ENCODE measurements at places on chromosomes 5 and 9.
A peak's percentile ranks its signal among the peaks of the same experiment; 100 is the strongest.

DNA sequence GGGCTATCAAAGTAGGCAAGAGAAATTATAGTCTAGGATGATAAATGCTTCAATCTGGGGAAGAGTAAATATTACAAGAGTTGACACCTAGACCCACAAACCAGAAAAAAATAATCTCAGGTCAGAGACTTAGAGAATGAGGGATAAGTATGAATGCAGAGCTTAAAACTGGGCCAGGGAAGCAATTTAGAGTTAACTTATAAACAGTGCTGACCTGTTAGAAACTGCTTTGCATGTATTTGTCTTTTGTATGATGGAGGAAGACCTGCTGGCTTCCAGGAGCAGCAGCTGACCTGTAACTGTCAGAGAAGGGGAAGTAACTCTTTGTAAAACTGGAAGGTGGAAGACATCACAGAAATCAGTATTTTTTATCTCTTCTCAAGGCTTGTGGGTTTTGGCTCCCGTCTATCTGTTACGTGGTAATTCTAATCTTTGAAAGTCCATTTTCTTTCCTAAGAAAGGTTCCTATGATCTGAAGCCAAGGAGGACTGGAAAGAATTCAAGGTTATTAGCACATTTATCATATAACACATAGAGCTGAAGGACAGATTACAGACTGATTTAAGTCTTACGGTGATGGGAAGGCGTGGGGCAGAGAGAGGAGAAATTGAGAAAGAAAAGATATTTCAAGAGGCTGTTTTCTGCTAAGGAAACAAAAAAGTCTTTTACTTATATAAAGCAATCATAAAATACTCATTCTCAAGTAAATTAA lies 114.7 kb upstream of the ADAMTS19 start:
- DNase-seq = no peak

DNA sequence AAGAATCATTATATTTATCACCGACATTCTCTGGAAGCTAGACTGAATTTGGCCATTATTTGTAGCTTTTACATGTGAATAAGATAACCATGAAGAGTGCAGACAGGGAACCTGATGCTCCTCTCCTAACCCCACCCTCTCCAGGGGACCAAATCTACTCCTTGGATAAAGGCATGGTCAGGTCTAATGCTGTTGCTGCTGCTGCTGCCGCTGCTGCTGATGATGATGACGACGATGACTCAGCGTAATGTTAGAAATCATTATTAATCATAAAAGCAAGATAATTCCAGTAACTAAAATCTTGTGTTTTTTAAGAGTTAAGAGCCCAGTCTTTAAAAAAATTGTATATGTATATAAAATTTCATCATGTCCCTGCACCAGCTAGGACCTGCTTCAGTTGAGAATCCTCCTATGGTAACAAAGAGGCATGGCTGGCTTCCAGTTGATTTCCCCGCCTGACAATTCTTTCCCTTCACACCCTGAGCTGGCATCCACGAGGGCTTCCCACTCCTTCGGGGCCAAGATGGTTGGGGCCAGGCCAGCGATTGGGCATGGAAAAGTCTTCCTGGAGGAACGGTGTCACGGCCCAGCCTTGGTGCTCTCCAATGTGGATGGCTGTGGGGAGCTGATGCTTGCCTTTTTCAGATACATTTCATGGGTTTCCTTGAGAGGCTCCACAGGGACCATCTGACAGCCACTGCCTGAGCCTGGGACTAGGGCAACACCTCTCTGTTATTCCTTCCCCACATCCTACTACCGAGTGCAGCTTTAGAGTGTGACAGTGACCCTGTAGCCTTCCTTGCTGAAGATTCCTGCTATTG lies 400.0 kb downstream of the CTNND2 start:
- DNase-seq = no peak

GRCh38 chr9:116594547-116594946 lies 92.6 kb upstream of the TRIM32 start:
- DNase-seq = no peak

DNA sequence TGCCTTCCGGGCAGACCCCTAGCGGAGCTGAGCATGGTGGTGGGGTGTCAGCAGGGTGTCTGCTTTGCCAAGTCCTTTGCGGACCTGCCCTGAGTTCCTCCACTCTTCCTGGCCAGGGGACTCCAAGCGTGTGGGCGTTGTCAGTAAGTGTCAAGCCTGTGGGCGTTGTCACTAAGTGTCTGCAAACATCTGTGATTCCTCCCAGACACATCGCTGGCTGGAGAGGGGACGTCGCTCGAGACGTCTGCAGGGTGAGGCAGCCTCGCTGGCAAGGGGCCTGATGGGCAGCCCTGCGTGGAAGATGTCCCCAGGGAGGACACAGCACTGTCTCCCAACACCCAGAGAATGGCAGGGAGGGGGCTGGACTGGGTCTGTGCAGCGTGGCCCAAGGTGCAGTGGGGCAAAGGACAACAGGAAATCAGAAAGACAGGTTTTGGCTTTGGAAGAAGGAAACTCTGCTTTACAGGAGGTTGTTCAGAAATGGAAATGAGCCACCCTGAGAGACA lies 28.8 kb downstream of the ADAMTSL2 start:
- DNase-seq = no peak

DNA sequence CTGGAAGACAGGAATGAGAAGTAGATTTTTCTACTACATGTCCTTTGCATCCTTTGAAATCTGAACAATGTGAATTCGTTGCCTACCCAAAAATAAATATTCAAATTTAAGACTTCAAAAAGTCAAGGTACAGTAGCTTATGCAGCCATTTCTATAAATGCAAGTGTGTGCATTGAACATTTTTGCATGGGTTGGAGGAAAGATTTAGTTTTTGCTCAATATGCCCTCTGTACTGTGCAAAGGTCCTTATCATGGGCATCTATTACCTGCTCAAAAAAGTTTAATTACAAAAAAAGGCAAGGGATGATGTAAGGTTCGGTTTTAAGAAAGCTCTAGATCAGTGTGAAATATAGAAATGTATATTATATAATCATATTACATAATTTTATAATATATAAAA lies 22.6 kb downstream of the AKNA start:
- no peak for DNase-seq

- DNase-seq = peak; percentile 52
Measured at GRCh38 chr5:59813761-59814536, 79.6 kb downstream of the PDE4D start.

- no peak for DNase-seq
Measured at GRCh38 chr9:2153630-2154217, 138.6 kb downstream of the SMARCA2 start.

GRCh38 chr5:133489632-133490031 lies 122.7 kb downstream of the FSTL4 start:
- DNase-seq = peak; percentile 55

DNA sequence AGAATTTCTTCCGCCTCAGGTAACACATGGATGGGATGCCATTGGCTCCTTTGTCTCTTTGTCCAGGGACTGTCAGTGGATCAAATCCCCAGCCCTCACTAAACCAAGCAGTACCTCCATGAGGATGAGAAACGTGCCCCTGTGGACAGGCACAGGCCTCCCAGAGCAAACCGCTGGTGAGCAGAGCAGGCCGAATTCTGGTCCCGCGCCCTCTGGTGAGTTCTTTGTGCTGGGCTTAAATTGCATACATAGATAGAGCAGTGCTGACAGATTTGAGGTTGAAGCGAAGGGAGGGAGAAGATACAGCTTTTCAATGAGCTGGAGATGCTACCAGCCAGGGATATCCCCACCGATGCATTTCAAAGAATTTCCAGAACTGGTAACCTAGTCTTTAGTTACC lies 143.8 kb downstream of the HSD17B3 start:
- DNase-seq = no peak

DNA sequence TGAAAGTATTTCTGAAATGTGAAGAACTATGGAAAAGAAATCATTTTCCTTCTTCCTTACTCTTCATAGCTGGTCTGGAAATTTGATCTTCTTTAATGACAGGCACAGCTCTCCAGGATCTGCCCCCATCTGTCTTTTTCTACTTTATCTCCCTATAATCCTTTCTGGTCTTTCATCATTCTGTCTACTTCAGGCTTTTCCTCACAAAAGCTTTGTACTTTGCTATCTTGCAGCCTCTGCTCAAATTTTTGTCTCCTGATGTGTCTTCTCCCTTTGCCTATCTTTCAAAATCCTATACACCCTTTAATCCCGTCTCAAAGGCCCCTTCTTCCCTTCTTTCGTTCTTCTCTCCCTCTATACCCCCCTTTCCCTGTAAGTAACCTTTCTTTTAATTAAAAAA lies 114.9 kb upstream of the ATP10B start:
- no peak for DNase-seq

GRCh38 chr9:79774356-79774755 lies 202.6 kb downstream of the TLE4 start:
- DNase-seq = no peak

GRCh38 chr9:132943651-132944293 lies 644 bp downstream of the TSC1 start:
- DNase-seq = no peak

DNA sequence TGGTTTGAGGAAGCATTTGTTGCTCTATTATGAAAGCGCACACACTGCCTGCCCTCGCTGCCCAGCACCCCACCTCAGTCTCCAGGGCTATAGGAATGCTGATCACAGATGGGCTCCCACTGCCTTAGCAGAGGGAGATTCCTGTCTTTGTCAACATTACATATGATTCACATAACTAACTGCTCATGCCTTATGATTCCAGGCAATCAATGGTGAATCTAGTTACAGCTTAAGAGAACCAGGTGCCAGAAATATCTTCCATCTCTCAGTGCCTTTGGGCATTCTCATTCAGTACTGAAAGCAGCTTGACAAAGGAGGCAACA lies 458.9 kb upstream of the C9orf72 start:
- no peak for DNase-seq

DNA sequence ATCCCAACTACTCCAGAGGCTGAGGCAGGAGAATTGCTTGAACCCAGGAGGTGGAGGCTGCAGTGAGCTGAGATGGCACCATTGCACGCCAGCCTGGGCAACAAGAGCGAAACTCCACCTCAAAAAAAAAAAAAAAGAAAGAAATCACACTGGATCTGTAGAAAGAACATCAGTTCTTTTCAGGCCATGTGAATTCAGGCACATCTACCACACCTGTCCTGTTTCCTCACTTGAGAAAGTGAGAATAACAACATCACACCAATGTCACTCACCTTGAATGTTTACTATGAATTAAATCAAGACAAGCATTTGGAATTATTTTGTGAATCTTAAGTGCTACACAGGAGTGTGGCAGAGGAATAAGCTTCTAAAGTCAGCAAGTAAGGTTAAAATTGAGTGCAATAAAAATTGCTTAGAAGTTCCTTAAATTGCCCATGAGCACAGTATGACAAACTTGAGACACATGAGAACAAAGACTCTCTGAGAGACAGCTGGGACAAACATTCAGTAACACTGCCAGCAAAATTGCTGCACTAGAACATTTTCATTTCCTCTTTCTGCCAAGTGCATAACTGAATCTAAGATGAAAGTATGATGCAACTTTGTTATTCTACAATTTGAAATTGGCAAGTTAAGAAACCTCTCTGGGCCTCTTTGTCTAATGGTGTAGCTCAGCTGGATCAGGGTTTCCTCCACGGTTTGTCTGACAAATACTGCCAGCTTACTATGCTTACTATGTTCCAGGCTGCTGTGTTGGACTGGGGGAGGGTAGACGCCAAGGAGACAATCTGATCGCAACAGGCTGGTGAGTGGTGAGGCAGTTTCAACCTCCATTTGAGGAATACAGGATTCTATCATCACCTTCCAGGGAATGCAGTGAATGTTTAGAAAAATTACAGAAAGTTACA lies 1.9 kb upstream of the RIC1 start:
- DNase-seq = peak; percentile 5

DNA sequence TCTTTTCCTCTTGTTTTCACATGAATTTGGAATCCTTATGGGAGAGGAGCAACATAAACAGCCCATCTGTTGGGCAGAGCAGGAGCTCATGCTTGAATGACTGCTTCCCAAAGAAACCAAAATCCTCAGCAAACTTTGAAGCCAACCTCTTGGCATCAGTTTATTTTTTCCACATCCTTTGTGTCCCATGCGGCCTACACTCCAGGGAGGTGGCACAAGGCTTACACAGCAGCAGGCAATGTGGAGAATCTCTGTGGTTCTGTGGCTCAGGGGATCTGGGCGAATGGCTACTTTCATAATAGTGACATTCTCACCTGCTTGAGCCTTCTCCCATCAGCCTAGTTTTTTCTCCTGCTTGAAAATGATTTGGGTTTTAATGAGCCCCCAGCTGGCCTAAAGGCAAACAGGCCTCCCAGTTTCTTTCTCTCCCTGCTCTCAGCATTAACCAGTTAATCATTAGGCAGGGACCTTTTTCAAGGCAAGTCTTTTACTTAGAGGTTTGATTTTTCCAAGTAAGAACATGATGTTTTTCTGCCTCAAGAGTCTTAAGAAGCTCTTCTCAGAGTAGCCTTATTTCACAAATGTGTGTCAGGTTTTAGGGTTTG lies 370.3 kb downstream of the ARHGEF28 start:
- no peak for DNase-seq

- no peak for DNase-seq
Measured at GRCh38 chr9:372128-372527, 157.5 kb downstream of the DOCK8 start.

- no peak for DNase-seq
Measured at GRCh38 chr5:6861036-6861435, 147.8 kb downstream of the TENT4A start.

- DNase-seq = no peak
Measured at GRCh38 chr5:31036411-31036810, 157.1 kb upstream of the CDH6 start.

- DNase-seq = peak; percentile 3
Measured at GRCh38 chr9:37486616-37487548, 1.1 kb downstream of the POLR1E start.

DNA sequence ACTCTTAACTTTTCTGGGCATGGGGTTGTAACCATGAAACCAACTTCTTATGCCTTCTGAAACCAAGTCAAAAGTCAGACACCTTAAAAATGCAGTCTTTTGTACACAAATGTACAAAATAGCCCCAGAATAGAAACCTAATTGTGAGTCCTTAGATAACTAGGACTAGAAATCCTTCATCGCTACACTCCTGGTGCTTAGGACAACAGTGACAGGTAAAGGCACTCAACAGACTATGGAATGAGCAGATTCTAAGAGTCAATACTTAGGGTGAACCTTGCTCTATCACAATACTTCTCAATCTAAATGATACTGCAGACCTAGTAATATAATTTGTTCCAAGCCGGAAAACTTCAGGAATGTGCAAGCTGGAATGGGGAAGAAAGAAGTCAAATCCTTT lies 163.7 kb downstream of the PDE4D start:
- DNase-seq = no peak

Measured in NCI-H510A treated with DMSO at 0.1 percent for 48 hours (cell line).